Uterus (tissue), 4 donors: ENCODE measurements at places on chromosomes 7 and 10. TPM values are rescaled to one million over a fixed set of nuclear protein-coding genes. Genes with fewer than 3 reads are reported as not detected.

SHOC2 gene
- 103 TPM for total RNA-seq

ZNF479 gene
- total RNA-seq, result not detected

CYP3A4 gene
- total RNA-seq, result not detected

SVOPL gene
- total RNA-seq, result not detected

ACHE gene
- 10.7 TPM for total RNA-seq

GPR158 gene
- total RNA-seq, result not detected

CPVL gene
- 18.6 TPM for total RNA-seq

AEBP1 gene
- 342 TPM for total RNA-seq

- DNase-seq, result no peak
Observed at GRCh38 chr7:117907049-117907640, 33.9 kb upstream of the CTTNBP2 start.

DNA sequence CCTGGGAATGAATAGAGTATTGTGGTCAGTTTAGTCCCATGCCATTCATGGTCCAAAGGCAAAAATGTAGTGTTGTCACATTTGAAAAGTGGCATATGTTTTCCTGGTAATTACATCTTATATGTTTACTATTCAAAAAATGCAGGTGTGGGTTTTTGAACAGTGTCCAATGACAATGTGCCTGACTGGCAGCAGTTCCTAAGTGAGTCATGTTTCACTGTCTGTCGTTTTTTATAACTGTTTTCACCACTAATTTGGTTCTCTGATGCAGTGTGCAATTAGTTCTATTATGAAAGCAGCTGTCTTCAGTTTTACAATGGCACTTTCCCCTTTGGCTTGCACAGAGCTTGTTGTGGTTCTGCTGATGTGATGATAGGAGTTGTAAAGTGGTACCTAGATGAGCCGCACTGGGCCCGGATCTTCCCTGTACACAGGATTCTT, 162.3 kb downstream of the SEM1 start:
- DNase-seq, result no peak

DNA sequence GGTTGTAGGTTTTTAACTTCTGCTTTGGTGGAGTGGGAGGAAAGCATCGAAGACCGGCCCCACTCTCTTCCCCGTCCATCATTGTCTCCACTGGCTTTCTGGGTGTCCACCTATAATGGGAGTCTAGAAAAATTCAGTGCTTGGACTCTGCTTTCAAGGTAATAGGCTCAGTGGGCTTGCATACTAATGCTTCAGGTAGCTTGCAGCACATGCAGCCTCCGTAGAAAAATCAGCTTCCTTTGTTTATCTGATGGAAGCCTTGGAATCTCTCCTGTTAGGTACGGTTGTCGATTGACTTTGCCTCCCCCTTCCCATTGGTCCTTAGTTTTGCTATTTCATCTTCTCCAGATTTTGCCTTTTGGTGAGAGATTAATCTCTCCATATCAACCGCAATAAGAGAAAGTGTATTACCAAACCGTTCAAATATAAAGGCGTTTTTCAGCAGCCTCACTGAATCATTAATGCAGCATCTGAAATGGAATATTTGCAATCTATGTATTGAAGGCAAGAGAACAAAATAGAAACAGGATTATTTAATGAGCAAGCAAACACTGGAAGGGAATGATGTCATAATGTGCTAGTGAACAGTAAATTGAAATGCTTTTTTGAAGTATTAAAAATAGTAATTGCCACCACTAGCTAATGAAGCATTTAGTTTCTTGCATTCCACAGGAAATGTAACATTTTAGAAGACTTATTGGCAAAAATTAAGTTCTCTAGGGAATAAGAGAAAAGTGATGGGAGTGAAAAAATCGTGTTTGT, 944 bp downstream of the AVL9 start:
- no peak for DNase-seq

DNA sequence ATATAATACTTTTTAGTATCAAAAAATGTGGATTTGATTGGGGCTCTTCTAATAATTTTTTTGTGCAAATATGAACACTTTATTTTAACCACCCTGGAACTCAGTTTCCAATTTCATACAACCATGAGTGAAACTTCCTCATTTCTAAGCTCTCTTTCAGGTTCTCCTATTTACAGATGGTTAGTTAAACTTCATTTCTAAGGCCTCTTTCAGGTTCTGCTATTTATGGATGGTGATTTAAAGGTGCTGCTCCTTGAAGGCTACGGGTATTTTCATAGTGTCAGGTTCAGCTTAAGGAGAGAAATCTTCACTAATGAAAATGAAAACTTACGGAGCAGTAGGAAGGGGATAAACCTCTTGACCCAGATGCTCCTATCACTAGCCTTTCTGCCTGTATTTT, 568.3 kb downstream of the KIF20B start:
- no peak for DNase-seq

GRCh38 chr7:45582868-45583277, 8.7 kb downstream of the ADCY1 start:
- DNase-seq, result no peak

DNA sequence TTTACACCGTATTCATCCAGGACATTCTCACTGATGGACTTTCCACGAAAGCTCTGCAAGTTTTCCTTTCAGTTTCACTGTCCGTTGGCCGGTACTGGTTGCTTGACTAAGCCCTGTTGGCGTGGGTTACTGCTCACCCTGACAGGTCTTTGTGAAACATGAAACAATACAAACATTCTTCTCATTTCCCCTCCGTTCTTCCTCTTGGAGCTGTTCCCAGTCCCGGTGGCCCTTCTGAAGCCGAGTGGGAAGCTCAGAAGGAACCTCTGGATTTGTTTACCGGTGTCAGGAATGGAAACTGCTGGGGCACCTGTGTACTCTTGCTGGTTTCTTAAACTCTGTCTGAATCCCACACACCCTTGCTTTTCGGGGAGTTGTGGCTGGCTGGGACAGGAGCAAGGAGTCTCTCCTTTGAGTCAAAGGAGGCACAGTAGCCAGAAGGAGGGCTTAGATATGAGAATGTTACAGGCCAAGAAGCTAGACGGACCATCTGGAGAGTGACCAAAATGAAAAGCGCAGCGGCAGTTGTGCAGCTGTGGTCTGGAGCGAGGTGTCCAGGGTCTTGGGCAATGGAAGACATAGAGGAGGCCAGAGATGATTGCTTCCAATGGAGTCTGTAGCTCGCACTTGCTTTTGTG, 45.7 kb downstream of the LYZL2 start:
- DNase-seq, result peak; percentile 59

GRCh38 chr10:97494151-97494550, 4.1 kb downstream of the MMS19 start:
- no peak for DNase-seq

DNA sequence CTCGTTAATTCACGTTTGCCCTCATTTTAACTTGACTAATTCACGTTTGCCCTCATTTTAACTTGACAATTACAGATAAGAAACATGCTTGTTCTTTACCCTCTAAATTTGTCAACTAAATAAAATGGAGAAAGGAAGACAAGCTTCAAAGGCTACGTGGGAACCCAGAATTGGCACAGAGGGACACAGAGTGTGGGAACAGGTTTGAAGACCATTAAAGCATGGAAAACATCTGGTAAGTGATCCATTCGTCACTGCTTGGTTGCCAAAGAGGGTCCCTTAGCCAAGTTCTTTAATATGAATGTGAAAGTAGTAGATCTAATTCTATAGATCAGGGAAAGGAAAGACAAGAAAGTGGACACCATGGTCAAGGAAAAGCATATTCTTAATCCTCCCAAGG, 57.2 kb downstream of the ITIH5 start:
- DNase-seq, result no peak

DNA sequence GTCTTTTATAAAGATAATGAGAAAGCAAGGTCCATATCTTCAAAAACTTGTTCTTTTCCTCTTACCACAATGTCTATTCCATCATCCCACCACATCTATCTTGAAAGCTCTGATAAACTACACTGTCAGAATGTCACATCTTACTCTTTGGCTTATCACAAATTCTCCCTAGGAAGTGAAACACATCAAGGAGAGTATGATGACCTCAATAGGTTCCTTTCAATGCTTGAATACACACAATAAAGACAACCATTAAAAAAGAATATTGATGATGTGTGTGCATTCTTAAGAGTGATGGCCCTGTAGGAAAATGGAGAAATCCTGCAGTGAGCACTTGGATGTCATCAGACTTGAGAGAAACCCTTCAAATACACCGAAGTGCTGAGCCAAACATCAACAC, 918.1 kb upstream of the SORCS1 start:
- DNase-seq, result no peak

- no peak for DNase-seq
Observed at GRCh38 chr10:3757638-3758490, 27.1 kb downstream of the KLF6 start.

GRCh38 chr10:79140085-79140793, 71.5 kb downstream of the ZMIZ1 start:
- no peak for DNase-seq

GRCh38 chr10:30158325-30158960, 99.1 kb upstream of the JCAD start:
- no peak for DNase-seq

GRCh38 chr10:79090134-79090803, 21.5 kb downstream of the ZMIZ1 start:
- no peak for DNase-seq

GRCh38 chr7:156578978-156579430, 61.6 kb upstream of the RNF32 start:
- no peak for DNase-seq

DNA sequence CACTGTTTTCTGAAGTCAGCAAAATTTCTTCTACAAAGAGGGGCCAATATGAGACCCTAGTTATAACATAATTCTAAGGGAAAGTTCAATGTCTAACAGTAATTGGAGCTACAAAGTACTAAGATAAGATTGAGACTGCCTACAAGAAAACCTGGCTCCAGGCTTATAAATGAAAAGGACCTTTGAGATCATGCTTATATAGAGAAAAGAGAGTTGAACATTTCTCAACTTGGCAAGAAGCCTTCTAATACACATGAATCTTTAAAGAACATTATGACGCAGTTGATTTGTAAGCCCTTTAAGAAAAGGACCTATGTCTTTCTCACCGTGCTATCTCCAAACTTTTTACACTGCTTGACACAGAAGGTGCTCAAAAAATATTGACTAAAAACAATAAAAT, 87.9 kb downstream of the TPK1 start:
- DNase-seq, result no peak

GRCh38 chr7:153245809-153246208, 486.3 kb downstream of the ACTR3B start:
- DNase-seq, result no peak

- no peak for DNase-seq
Observed at GRCh38 chr10:1558906-1559305, 178.4 kb downstream of the ADARB2 start.

DNA sequence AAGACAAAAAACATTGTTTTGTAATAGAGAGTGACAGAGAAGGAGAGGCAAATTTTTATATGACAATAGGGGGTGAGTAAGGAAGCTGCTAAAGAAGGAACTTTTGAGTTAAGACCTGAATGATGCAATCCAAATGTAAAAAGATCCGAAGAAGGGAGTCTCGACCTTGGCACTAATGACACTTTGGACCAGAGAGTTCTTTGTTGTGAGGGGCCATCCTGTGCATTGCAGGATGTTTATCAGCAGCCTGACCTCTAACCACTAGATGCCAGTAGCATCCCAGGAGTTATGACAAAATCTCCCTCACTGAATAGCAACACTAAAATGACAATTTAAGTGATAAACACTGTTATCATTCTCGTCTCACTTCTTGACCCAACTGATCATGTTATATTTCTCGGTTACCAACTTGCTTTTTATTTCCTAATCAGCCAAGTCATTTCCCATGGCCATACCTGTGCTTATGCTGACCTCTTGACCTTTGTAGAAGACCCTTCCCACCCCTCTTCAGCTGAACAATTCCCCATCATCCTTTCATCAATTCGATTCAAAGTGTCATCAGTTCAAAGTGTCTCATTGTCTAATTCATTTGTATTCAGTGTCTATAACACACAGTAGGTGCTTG, 30.0 kb downstream of the DGKI start:
- no peak for DNase-seq

DNA sequence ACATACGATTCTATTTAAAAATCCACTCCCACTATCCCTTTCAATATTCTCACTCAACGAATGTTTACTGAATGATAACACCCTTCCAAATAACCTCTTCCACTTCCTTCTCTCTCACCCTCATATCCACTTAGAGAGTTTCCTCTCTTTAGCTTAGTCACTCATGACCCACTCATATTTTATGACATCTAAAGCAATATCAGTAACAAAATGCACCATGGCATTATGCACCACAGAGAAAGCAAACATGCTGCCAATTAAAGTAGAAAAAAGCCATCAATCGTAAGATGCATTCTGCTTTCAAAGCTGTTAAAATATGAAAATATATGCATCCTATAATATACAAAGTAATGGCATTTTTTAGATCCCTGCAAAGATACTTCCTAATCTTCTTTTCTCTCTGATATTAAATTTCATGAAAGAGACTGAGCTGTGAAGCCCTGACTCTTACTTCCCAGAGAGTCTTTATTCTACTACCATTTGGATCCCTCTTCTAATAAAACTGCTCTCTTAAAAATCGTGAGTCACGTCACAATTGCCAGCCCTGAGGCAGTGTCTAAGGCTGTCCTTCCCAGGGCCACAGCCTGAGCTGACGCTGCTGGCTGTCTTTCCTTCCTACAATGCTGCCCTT, 283.0 kb upstream of the KLF6 start:
- DNase-seq, result no peak

DNA sequence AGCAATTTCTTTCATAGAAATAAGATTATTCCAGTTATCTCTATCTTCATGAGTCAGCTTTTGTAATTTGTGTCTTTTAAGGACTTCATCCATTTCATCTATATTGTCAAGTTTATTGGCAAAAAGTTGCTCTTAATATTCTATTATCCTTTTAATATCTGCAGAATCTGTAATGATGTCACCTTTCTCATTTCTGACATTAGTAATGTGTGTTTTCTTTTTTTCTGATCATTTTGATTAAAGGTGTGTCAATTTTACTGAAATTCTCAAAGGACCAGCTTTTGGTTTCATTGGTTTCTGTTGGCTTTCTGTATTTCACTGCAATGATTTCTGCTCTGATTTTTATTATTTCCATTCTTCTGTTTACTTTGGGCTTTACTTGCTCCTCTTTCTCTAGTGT, 17.9 kb upstream of the OR2AE1 start:
- no peak for DNase-seq
